Memory B cell (primary cell): ENCODE measurements at places on chromosomes 1 and 21.

- DNase-seq: no peak
Measured at GRCh38 chr1:26784023-26784871, 3.5 kb upstream of the PIGV start.

- DNase-seq: no peak
Measured at GRCh38 chr1:31645274-31645568, 545 bp upstream of the PEF1 start.

DNA sequence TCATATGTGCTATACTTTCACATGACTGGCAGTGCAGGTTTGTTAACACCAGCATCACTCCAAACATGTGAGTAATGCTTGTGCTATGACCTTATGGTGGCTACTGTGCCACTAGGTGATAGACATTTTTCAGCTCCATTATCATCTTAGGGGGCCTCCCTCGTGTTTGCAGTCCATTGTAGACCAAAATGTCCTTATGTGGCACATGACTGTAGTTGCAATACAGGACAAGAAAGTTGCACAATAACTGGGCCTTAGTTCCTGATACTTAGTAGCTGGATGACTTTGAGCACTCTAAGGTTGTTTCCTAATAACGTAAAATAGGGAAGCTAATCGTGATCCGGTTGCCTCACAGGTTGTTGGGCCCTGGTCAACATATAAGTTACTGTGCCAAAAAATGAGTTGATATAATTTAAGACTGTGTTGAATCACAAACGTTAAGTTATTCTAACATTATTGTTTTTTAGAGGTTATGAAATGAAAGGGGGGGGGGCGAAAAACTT is 511 bp upstream of the SNX27 start:
- DNase-seq: no peak

- no peak for DNase-seq
Measured at GRCh38 chr1:185376288-185376687, 59.2 kb upstream of the IVNS1ABP start.

DNA sequence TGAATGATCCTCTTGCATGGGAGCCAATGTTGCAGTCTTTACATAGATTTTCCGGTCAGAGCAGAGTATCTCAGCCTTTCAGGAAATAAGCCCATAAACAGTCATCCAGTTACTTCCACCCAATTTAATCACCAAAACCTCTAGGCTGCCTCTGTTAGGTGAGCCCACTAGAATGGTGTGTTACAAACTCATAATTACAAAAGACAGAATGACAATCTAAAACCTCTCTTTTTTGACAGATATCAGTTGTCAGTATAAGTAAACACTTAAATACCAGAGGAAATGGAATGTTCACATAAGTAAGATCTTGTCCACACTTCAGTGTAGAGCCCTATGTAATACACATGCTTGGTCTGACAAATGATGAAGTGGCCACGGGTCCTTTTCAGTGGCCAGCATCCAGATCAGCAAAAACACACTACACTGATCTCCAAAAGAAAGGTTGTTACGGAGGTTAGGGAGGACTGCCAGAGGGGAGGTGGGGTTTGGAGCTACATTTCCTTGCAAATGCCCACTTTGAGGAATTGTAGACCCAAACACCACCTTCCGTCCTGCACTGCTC is 71.3 kb upstream of the FBXO28 start:
- DNase-seq: no peak

GRCh38 chr1:3349161-3349967 is 105.1 kb upstream of the ARHGEF16 start:
- DNase-seq: no peak
